ENCODE measurements at places on chromosomes 1 and 21.
A peak's percentile ranks its signal among the peaks of the same experiment; 100 is the strongest.

- DNase-seq, result no peak
These were observed 4.6 kb upstream of the SLC6A9 start for GRCh38 chr1:44035726-44036408.

- no peak for DNase-seq
These were observed 85.2 kb upstream of the ACTL8 start for GRCh38 chr1:17669866-17670451.

- no peak for DNase-seq
These were observed 10.6 kb downstream of the FCMR start for GRCh38 chr1:206911064-206911663.

DNA sequence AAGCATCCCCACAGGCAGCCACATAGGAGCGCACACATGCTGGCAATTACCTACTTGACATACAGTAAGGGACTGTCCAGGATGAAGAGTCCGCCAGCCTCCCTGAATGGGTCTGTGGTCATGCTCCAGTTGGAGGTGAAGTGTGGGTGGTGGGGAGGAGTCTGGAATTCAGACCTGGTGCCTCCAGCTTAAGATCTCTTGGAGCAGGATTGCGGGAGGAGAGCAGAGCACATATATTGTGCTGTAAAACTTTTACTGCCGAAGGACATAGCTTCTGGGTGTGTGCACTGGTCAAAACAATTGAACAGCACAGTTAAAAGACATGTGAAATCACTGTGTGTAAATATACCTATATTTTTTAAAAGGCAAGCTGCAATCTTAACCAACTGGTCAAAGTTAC lies 17.9 kb downstream of the STK40 start:
- DNase-seq, result no peak

- DNase-seq, result no peak
These were observed 9.2 kb upstream of the ERG start for GRCh38 chr21:38507374-38507942.

DNA sequence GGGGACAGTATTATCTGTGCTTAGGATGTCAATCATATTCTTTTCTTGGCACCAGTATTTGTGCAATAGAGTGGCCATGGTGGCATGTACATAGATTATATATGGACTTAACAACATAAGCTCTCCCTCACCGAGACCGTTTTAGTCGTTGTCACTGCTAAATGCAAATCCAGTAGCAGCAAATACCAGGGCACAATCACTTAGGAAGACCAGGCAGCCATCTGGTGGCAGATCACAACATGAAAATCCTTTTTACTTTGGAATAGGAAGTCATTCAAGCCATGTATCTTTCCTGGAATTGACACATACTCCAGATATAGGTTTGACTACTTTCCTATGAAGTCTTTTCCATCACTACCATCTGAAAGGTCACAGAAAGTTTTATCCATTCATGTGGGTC lies 53.2 kb upstream of the C1orf87 start:
- DNase-seq, result no peak

GRCh38 chr1:180358649-180359048 lies 128.6 kb downstream of the LHX4 start:
- no peak for DNase-seq

GRCh38 chr1:82517586-82517985 lies 716.9 kb downstream of the ADGRL2 start:
- no peak for DNase-seq

DNA sequence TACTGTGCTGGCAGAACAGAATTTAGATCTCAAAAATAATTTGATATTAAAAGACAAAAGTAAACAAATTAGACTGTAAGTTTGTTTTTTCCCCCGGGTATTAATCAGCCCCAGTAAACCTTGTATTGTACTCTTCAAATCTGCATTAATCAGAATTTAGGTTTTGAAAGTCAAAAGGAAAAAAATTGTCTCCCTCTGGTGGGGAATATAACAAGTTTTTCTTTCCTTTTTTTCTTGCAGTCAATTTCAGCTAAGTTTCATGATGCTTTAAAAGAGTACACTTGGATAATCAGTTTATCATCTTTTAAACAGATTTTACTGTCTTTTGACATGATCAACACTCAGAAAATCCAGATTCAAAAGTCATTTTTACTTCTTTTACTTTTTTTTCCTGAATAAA lies 134.5 kb upstream of the PKN2 start:
- DNase-seq, result no peak

DNA sequence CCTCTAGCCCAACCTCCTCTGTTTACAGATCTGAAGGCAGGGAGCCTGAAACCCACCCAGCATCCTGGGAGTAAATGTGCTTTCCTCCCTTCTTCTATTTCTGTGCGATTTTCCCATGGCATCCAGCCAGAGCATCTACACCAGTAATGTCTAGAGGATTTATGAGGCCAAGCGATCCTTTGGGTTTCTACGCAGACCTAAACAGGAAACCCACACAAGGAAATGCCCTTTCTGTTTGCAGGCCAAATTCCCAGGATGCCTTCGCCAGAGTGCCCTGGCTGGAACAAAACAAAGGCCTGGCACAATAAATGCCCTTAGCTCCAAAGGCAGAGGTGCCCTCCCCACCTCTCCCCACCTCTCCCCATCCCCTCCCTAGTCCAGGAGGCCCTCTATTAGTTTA lies 110.5 kb upstream of the CDC42BPA start:
- no peak for DNase-seq

- no peak for DNase-seq
These were observed 4.4 kb downstream of the LYPD8 start for GRCh38 chr1:248751142-248751541.

GRCh38 chr1:165315481-165315880 lies 41.0 kb downstream of the LMX1A start:
- no peak for DNase-seq

GRCh38 chr21:44285138-44285992 lies at the start of gene AIRE:
Gene AIRE (plus strand): TSS chr21:44285876. CDS start chr21:44286007, 131 bp downstream.
- DNase-seq, result no peak

DNA sequence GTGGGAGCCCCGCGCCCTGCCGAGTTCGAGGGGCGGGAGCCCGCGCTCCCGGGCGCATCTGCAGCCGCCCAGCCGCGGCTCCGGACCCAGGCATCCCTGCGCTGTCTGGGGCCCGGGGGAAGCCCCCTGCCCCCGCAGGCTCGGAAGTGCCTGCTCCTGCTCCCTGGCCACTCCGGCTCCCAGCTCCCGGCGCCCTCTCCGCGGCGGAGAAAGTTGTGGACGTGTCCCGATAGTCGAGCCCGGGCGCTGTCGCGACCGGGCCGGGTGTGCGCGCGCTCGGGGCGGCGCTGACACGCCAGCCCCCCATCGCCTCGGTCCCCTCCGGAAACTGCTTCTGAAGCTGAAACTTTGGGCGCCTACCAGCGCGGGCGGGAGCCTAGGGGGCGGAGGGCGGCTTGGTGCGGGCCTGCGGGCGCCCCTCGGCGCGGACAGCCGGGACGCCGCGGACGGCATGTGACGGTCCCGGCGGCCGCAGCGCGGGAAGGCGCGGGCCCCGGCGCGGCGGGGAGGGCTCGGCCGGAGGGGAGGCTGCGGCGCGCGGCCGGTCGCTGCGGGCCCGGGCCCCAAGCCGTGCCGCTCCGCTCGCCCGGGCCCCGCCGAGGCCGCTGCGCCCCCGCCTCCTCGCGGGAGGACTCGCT lies 515 bp downstream of the MAN1C1 start:
- DNase-seq, result no peak

GRCh38 chr21:38916214-38916964 lies 110.7 kb downstream of the ETS2 start:
- no peak for DNase-seq

DNA sequence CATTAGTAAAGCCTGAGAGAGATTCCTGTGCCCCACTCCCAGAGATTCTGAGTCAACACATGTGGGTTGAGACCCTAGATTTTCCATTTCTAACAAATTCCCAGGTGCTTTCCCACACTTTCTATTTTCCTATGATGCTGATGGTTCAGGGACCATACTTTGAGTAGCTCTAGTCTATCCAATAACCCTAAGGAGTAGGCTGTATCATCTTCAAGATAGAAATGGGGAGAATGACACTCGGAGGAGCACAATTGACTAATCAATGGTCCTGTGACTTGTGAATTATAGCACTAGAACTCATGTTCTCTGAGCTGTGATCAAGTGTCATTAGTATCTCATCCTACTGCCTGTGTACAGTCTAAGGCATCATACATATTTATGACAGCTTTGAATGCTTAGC lies 232.9 kb upstream of the B3GALT2 start:
- no peak for DNase-seq

- DNase-seq, result no peak
These were observed 18.7 kb upstream of the ZBTB21 start for GRCh38 chr21:42028766-42029425.

DNA sequence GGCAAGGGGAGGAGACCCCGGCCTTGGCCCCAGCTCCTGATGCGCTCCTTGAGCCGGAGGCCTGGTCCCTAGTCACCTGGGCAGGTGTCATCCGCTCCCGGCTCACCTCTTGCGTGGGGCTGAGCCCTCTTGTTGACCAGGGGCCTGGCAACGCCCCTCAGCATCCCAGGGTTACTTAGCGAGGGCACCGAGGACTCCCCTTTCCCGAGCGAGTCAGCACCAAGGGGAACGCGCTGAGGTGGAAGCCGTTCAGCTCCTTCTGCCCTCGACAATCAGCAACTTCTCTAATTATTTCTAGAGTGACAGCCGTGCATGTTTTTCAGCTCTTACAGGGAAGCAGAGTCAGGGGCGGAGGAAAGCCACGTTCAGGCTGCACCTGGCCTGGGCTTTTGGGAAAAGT lies 522 bp downstream of the SLC45A1 start:
- DNase-seq, result no peak

DNA sequence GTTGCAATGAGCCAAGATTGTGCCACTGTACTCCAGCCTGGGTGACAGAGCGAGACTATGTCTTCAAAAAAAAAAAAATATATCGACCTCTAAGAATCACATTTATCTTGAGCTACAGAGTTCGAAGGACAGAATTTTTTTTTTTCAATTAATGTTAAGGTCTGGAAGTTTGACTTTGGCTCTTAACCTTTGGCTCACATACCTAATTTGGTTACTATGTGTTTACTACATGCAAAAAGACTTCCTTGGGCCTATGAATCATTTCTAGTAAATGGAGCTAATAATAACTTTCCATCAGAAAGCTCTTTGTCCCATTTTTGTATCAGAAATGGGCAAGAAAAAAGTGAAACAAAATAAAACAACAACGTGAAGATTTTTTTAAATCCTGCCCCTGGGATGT lies 351.2 kb downstream of the SMYD3 start:
- DNase-seq, result no peak

- DNase-seq, result no peak
These were observed 161.5 kb upstream of the SAMSN1 start for GRCh38 chr21:14707511-14708020.

DNA sequence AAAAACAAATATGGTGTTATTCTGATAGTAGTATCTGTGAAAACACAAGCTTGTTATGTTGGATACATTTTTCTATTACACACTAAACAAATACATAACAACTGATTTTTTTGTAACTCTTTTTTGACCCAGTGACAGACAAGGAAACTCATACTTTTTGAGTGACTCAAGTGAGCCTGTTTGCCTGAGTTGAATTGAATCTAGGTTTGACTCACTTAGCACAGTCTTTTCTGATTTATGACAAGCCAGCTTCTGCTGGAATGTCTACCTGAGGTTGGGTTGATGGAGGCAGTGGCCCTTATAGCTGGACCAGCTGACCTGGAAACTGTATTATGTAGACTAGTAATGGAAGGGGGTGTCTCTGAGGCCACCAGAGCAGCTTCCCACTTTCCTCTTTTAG lies 4.2 kb upstream of the CLCA4 start:
- no peak for DNase-seq

- no peak for DNase-seq
These were observed 462 bp upstream of the RXRG start for GRCh38 chr1:165445388-165445787.

DNA sequence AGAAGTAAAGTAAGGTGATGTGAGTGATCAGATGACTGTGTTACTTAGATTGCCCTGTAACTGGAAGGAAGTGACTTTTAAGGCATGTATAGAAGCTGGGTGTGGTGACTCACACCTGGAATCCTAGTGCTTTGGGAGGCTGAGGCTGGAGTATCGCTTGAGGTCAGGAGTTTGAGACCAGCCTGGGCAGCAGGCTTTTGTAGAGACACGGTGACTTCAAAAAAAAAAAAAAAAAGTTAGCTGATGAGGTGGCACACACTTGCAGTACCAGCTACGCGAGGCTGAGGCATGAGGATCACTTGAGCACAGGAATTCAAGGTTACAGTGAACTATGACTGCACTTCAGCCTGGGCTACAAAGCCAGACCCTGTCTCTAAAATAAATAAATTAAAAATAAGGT lies 2.3 kb upstream of the USP16 start:
- no peak for DNase-seq

DNA sequence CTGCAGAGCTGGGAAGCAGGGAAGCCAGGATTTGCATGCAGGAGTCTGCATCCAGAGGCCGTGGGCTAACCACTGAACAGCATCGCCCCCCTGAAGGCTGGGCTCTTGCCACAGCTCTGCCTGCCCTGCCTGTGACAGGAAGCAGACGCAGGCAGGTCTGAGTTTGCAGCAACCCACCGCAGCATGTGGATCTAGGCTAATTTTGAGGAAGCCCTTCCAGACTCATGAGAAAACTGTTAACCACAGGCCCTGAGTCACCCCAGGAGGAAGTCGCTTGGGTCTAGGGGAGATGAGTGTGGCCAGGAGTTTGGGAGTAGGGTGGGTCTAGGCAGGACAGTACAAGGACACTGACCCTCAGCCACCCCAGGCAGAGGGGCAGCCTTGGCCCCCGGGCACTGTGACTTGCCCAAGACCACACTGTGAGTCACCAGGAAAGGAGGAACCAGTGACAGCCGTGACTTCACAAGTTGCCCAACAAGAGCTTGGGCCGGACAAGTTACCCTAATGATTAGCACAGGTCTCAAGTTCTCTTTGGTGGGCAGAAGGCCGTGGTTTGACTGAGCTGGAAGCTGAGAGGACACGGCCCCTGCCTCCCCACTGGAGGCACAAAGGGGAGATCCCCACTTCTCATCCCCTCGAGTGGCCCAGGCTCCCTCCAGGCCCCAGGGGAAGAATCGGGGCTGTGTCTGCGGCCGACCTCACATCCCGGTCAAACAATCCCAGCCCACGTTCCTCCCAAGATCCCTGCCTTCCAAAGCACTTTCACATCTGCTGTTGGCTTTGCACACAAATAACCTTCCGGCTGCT lies 826 bp downstream of the LAPTM5 start:
- DNase-seq, result no peak

DNA sequence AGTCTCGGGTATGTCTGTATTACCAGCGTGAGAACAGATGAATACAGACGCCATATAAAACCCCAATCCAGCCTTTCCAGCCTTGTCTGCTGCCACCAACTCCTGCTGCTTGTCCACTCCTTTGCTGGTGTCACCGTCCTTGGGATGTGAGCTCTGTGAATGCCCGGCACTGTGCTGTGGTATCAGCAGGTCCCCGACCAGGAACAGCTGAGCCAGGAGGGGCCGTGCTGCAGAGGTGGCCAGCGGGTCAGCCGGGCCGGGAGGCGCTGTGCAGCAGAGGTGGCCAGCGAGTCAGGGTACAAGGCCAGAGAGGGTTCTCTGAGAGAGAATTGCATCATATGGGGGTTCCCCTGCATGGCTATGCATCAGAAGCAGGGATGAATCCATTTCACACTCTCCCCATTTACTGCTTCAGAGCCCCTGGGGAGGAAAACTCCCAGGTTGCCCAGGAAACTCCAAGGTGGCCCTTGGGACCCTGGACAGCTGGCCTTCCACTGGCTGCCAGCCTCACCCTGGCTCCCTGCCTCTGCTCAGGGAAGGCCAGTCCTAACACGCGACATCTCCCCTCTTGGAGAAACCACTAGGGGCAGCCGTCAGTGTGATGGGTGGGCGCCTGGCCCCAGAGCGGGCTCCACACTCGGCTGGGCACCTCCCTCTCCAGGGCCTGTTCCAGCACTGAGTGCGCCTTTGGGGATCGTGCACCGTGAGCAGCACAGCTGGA lies 122.4 kb upstream of the COL6A1 start:
- DNase-seq, result no peak

GRCh38 chr21:42513985-42514882 lies 582 bp downstream of the SLC37A1 start:
- DNase-seq, result peak; percentile 58

Data from GM12891 (cell line).